Activated gamma-delta T cell (primary cell): ENCODE measurements at places on chromosomes 13 and 19.

GRCh38 chr19:45037393-45038169 lies 1.3 kb upstream of the CLASRP start:
- DNase-seq: no peak

DNA sequence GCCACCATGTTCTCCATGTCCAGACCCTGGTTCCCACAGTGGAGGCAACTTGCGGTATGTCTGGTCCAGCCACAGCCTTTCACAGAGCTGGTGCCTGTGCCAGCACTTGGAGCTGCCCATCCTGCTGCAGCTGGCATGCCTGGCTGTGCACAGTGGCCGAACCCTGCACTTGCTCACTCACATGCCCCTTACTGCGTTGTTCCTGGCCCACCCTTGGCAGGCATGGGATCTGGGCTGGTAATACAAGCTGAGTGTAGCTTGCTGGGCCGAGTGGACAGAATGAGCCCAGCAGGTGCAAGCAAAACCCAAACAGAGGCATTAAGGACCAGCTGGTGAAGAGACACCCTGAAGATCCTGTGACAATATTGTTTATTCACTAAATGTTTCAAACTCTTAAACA lies 583.9 kb upstream of the SLITRK6 start:
- DNase-seq: no peak

- no peak for DNase-seq
These were observed 543.3 kb upstream of the SPRY2 start for GRCh38 chr13:80884056-80884785.

DNA sequence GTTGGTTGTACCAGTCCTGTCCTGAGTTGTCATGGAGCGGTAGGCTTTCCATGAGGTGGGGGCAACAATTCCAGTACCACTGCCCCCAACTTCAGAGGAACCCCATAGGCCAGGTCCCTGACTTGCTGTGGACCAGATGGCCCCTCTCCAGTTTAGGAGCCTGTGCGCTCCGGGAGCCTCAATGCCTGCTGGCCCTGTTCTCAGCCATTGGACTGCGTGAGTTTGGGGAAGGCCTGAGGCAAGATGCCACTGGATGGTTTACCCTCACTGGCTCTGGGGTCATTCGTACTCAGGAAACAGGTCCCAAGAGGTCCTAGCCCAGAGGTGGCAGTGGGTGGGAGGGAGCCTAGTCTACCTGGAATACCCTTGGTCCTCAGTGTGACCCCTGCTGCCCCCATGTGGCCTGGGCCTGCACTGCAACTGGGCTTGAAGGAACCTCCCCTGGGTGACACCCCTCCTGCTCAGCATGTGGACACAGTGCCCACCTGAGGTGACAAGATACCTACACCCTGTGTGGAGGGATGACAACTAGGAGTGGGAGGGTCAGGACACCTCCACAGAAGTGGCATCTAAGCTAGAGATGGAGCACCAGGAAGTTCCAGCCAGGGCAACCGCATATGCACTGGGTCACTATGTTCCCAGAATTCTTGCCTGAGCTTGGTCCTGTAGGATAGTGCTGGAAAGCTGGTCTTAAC lies 6.0 kb upstream of the PRR19 start:
- peak; percentile 66 for DNase-seq

DNA sequence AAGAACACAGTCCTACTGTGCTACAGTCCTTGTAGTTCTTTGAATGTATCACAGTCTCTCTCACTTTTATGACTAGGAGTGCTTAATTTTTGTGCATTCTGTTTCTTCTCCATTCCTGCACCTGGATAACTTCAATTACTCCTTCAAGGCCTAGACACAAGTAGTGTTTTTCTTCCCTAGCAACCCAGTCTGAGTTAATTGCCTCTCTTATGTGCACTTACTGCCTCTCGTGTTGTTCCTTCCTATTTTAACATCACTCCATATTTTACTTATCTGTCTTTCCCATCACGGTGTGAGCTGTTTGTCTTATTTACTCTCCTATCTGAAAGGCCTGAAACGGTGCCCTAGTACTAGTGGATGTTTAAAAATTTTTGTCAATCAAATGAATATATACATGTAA lies 101.5 kb downstream of the HS6ST3 start:
- no peak for DNase-seq

- no peak for DNase-seq
These were observed 91.7 kb downstream of the ATP8A2 start for GRCh38 chr13:25463496-25463895.

DNA sequence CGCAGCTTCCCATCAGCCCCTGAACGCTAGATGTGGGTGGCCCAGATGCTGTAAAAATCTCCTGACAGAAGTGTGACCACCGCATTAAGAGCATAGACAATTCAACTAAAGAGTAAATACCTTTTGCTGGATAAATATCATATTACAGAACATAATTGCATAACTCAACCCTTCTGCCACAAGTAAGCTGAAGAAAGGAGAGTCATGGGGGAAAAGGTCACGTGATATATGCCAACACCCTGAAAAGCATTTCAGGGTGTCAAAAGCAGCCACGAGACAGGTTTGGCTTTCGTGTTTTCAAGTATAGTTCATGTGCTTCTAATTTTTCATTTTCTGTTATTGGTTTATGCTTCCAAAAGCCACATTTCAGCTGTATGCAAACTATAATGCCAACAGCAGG lies 71.3 kb downstream of the LHFPL6 start:
- DNase-seq: no peak

DNA sequence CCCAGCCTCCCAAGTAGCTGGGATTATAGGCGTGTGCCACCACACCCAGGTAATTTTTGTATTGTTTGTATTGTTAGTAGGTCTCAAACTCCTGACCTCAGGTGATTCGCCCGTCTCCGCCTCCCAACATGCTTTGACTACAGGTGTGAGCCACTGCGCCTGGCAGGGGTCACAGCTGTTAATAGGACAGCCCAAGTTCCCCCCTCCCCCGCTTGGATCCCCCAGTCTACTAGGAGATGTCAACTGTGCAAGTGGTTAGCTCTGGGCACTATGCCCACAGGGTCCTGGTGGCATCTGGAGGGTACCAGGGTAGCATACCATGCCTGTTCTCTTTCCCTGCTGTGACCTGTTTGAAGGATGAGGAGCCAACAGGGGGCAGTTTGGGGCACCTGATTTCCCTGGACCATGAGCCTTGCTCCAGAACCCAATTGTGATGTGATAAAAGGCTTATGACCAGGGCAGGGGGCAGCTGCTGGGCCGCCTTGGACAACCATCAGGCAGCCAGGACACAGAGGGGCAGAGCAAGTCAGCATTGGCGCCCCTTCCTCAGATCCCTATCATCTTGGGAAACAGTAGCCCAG lies at the start of gene TSPAN16:
TSS of gene TSPAN16 (plus strand) at position 496 of the 581 bp plus-strand sequence. CDS start 138 bp downstream, outside the sequence.
- DNase-seq: no peak

DNA sequence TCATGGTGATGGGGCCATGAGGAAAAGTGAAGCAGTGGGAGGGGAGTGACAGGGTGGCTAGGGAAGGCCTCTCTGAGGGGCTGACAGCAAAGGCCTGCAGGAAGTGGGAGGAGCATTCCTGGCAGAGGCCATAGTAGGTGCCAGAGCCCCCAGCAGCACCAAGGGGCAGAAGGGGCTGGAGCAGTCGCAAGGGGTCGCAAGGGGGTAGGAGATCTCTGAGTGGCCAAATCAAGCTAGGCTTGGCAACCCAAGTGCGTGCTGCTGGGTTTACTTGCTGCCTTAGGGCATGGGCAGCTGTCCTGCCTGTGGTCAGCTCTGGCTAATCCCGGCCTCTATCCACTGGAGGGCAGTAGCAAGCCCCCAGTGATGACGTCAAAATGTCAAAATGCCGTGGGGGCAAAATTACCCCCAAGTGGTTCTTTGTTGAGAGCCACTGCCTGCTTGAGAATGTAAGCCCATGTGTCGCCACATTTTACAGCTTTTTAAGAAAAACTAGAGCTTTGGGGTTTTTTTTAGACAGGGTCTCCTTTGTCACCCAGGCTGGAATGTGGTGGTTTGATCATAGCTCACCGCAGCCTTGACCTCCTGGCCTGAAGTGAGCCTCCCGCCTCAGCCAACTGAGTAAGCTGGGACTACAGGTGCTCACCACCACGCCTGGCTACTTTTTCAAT lies 11.8 kb downstream of the CCDC97 start:
- DNase-seq: no peak

GRCh38 chr19:11203194-11204075 lies 6.1 kb upstream of the KANK2 start:
- no peak for DNase-seq

DNA sequence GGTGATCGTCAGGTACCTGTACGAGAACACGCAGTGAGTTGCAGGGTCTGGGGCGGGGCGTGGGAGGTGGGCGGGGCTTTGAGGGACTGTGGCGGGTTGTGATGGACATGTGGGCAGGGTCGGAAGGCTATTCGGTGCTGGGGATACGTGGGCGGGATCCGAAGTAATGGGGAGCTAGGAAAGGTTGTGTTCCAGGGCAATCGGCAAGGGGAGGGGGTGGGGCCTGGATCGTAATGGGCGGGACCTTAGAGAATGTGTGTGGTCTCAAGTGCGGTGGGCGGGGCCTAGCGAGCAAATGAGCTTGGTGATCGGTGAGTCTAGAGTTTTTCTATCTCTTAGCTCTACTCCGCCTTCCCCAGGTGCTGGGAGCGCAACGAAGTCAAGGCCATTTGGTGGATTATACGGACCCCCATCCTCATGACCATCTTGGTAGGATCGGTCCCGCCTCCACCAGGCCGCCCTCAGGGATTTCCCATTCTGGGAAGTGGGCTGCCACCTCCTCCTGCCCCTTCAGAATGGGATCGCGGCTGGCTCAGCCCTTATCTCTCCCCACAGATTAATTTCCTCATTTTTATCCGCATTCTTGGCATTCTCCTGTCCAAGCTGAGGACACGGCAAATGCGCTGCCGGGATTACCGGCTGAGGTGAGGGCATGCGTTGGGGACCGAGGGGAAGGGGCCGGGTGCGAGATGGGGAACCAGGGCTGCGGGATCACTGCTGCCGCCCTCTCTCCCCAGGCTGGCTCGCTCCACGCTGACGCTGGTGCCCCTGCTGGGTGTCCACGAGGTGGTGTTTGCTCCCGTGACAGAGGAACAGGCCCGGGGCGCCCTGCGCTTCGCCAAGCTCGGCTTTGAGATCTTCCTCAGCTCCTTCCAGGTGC lies 9.6 kb downstream of the GIPR start:
- DNase-seq: peak; percentile 51

DNA sequence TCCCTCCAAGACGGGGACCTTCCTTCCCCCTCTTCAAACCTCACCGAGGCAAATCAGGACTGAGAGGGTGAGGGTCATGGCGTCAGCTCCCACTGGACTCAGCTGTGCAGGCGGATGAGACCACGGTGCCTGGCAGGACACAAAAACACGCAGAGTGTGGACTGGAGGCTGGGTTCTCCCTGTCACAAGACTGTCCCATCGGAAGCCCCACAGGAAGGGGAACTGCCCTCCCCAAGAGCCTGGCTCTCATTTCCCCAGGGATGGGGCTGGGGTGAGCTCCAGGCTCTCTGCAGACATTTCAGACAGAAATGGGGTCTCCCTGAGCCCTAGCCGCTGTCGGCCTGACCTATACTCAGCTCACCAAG lies at the start of gene LILRB5:
TSS of gene LILRB5 (minus strand) at position 158 of the 365 bp plus-strand sequence. CDS start at position 78, 80 bp downstream.
- no peak for DNase-seq

GRCh38 chr13:23433171-23434153 lies at the start of gene SACS:
Gene SACS (minus strand): TSS chr13:23433702. CDS start chr13:23411239, 22,463 bp downstream.
- no peak for DNase-seq

DNA sequence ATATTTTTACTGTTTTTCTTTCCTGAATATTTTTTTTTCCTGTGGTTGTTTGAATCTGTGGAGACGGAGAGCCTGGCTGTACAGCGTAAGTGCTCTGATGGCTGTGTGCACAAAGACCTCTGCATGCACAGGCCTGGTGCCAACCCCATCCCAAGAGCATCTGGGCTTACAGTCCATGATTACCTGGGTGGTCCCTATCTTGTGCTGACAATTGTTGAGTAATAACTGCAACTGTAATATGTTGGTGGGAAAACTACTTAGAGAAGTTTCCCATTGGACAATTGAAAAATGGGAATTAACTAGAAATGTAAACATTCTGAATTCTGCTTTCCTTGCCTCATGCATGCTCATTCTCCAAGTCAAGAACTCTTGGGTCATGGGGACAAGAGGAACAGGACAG lies 268.7 kb downstream of the SHISA2 start:
- no peak for DNase-seq

GRCh38 chr13:33207615-33207961 lies 78.0 kb downstream of the STARD13 start:
- DNase-seq: no peak

DNA sequence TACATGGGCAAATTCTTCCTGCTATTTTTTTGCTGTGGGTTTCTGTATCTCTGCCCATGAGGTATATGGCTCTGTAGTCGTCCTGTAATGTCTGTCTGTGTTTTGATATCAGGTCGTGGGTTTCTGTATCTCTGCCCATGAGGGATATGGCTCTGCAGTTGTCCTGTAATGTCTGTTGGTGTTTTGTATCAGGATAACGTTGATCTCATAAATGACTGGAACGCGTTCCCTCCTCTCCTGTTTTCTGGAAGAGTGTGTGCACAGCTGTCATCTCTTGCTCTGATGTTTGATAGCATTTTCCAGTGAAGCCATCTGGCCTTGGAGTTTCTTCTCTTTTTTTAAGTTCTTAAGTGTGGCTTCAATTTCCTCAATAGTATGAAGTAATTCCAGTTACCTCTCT lies 57.2 kb downstream of the SOX1 start:
- no peak for DNase-seq
